Fibroblast of upper back skin (primary cell): ENCODE measurements at places on chromosomes 7 and 10.

GRCh38 chr10:24617771-24618396 lies 105.8 kb downstream of the ARHGAP21 start:
- peak; percentile 30 for DNase-seq

DNA sequence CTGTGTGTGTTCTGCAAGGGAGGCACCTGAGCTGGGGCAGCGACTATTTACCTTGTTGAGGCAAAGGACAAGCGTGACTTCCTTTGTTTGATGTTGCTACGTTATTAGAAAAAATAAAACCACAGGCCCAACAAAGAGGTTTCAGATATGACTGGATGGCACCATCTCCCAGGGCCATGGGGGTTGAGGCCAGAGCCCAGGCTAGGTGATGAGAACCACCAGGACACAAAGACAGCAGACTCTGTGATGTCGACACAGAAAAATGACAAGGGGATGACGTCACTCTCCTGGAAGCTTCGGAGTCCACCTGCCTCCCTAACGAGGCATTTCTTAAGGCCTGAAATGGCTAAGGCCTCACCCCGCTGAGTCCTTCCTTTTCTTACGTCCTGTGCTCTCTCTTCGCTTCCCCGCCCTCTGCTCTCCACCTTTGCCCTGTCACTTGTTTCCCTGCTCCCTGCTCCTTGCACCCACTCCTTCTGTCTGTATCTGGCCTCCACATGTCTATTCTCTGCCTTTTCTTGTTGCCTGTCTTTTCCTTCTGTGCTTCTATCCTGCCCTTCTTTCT lies 83.0 kb upstream of the ADRB1 start:
- DNase-seq, result peak; percentile 32

GRCh38 chr7:19339512-19339911 lies 194.3 kb upstream of the FERD3L start:
- DNase-seq, result no peak

- peak; percentile 71 for DNase-seq
These were observed 52.6 kb upstream of the FAM180A start for GRCh38 chr7:135801045-135801693.

DNA sequence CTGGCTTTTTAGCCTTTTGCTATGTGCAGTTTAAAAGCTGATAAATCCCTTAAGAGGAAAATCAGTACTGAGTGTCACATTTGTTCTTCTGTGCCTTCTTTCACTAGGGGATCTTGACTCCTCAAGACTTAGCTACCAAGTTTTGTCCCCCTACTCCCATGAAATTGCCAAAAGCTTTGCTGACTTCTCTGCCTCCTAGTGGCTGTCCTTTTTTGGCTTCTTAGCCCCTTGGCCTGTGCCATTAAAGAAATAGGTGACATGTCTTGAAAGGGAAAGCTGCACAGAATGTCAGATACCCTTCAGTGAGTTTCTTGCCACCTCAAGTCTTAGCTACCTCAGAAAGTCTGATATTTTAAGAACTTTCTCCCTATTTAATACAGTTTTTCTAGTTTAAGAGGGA lies 10.5 kb downstream of the MKLN1 start:
- no peak for DNase-seq

- no peak for DNase-seq
These were observed 436.2 kb upstream of the IGFBP3 start for GRCh38 chr7:46357290-46357689.

- DNase-seq, result peak; percentile 28
These were observed at the start of gene PDGFA for GRCh38 chr7:519484-520390. Gene PDGFA (minus strand): TSS chr7:519846. CDS start chr7:519001, 845 bp downstream.

GRCh38 chr7:112064627-112065385 lies 141.4 kb downstream of the DOCK4 start:
- DNase-seq, result no peak

DNA sequence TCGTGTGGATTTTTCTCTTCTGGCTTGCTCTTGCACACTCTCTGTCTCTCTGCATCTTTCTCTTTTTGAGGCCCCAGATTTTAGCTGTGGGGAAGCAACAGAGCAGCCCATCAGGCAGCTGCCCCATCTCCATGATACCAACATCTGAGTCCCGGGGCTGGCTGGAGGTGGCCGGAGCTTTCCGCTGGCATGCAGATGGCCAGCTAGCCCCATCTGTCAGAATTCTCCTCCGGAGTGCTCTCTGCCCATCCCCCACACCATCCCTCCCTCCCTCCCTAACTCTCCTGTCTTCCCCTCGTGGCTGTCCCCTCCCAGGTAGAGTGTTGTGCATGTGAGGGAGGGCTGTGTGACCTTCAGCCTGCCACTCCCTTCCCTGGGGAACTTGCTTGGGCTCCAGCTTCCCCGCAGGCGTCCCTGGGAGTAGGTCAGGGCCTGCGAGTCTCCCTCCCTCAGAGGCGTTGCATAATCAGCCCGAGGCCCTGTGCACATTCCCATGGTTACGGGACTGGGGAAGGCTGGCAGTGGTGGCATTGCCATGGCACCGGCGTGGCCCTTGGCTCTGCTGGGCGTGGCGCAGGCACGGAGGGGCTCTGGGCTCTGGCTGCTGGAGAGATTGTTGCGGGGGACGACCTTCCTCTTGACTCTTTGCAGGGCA lies 24.7 kb downstream of the GHRHR start:
- no peak for DNase-seq

DNA sequence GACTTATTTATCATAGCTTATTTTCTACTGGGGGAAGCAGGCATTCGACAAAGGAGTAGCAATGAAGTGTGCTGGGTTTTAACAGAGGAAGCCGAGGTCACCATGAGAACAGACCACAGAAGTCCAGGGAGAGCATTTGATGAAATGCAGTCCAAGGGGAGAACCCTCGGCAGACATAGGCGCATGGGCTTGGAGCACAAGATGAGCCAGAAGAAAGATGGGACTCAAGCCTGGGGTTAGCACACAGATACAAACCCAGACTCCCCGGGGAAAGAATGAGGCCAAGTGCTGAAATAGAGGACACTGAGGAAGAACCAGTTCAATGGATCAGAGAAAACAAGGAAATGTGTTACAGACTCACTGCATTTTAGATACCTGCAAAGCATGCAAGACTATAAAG lies 209.5 kb downstream of the FAM107B start:
- DNase-seq, result no peak

DNA sequence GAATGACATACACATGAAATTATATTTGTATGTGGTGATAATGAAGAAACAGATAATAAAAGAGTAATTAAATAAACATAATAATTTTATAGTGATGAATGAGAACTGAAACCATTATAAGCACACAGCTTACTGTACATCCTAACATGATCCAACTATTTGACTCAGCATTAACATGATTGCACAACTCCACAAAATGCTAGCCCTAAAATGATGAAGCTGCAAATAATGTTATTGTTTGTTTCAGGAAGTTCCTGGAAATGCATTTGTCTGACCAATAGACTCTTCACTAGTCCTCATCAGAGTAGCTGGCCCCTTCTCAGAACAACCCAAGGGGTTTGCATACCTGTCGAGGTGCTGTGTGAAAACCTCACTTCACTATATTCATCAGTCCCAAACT lies 115.5 kb downstream of the RTKN2 start:
- DNase-seq, result peak; percentile 53

DNA sequence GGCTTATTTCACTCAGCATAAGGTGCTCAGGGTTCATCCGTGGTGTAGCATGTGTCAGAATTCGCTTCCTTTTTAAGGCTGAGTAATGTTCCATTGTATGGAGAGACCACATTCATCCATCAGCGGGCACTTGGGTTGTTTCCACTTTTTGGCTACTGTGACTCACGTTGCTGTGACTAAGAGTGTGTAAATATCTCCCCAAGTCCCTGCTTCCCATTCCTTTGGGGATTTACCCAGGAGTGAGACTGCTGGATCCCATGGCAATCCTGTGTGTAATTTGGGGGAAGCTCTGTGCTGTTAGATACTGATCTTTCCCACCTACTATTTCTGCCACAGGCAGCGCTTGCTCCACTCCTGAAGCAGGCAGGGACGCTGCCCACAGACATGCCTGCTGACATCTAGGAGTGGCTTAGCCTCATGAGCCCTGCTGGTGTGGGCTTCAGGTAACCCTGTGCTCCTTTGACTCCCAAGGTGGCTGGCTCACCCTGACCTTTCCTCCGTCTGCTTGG lies 346.0 kb downstream of the FRMD4A start:
- DNase-seq, result peak; percentile 90

- no peak for DNase-seq
These were observed 123.0 kb upstream of the SGCE start for GRCh38 chr7:94778711-94779459.

DNA sequence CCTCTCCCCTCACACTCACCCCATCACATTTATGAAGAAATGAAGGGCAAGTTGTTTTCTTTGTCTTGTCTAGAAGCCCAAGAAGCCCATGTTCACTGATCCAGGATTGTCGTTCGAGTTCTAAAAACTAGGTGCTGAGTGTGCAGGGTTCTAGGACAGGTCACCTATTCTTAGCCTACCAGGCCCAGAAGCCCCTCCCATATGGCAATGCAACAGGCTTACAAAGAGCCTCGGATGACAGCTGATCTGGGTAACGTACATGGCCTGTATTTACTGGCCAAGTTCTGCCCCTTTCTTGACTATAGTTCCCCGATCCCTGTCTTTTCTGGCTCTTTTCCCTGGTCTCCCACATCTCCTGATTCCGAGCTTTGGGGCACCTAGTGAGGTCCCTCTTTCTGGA lies 160.9 kb downstream of the FZD1 start:
- DNase-seq, result no peak

GRCh38 chr10:106224676-106225075 lies 939.8 kb downstream of the SORCS1 start:
- DNase-seq, result peak; percentile 47

GRCh38 chr10:69186524-69186923 lies 6.5 kb downstream of the SUPV3L1 start:
- DNase-seq, result no peak

DNA sequence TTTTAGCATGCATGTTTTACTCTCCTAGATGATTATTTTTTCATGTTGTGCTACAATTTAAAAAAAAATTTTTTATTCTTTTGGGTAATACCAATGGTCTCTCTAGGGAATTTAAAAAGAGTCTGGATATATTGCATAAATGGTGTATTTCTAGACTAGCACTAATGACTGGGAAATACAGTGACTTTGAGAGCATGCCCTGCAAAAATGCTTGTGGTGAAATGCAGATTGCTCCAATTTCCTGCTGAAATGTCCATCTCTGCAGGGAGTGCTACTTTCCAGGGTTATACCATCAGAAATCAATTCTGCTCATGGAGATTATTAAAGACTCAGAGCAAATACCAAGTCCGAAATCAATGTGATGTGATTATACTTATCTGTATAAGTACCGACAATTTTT lies 186.1 kb downstream of the PRKG1 start:
- peak; percentile 26 for DNase-seq

DNA sequence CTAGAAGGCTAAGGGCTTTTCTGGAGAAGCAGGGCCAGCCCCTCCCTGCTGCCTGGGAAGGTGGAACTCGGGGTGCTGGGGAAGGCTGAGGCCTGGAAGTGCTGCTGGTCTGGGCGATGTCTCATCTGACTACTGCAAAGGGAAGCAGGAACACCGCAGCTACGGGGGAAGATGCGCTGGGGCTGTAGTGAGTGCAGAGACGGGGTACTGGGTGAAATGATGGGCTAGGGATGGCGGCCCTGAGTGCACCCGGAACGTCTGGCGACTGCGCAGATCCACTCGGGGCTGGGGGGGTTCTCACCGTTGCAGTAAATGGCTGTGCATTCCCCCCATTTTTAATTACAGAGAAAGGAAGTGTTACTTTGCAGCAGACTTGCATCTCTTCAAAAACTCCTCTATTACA lies 195.4 kb upstream of the ADARB2 start:
- DNase-seq, result no peak

DNA sequence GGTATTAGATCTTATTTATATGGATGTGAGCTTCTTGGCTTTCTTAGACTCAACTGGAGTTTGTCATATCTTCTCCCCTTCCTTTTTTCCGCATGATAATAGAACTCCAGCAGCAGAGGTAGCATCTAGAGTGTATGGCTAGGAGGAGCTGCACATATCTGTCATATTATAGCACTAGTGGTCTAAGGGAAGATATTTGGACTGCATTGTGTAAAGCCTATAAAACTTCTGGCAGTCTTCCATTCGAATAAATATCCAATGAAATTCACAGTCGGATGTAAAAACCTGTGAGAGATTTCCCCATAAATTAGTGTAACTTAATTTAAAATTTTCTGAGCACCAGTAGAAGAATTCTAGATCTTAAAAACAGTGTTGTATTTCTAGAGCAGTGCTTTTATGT lies 123.9 kb downstream of the PRKG1 start:
- no peak for DNase-seq
